ENCODE measurements at places on chromosomes 7 and 10. TPM values are rescaled to one million over a fixed set of nuclear protein-coding genes. Genes with fewer than 3 reads are reported as not detected.

The KNDC1 gene
- total RNA-seq = 30.3 TPM

The HDAC9 gene
- 9.4 TPM for total RNA-seq

DNA sequence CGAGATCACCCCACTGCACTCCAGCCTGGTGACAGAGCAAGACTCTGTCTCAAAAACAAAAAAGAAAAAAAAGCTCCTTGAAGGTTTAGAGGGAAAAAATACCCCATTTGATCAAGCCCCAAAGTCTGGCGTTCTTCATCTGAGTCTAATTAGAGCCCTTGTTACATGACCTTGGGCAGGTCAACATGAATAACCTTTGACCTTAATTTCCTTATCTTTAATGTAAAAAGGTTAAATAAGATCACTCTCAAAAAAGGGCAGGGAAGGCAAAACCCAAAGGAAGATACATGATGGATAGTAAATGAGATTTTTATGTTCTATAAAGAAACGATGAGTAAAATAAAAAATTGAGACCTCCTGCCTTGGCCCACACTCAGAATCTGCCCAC lies 40.3 kb downstream of the SLC37A3 start:
- H3K27ac ChIP-seq = no peak overlapping the region
- no peak for DNase-seq
- no peaks in the 10 kb centered on the region for H3K4me1 ChIP-seq
- no peaks in the 10 kb centered on the region for H3K27me3 ChIP-seq
- peaks cover 4% of the 10 kb centered on the region for H3K36me3 ChIP-seq

The CYP3A7 gene
- total RNA-seq = 1.7 TPM

The TUBB8 gene
- not detected for total RNA-seq

DNA sequence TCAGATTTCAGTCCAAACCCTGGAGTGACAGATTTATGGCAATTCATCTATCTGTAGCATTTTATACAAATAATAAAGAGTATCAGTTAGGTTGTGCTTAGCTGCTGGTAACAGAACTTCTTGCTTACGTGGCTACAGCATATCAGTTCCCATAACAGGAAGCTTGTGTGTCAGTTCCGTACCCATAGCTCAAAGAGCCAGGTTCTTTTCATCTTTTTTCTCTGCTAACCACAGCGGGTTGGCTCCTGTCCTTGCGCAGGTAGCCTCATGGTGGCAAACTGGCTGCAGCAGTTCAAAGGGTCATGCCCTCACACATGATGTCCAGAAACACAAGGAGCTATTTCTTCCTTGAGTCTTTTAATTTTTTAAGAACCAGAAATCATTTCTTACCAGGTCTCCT lies 1041.8 kb downstream of the GATA3 start:
- DNase-seq = no peak
- H3K27me3 ChIP-seq = no peaks in the 10 kb centered on the region
- H3K4me1 ChIP-seq = no peaks in the 10 kb centered on the region
- H3K4me3 ChIP-seq = no peak overlapping the region

The IFIT1B gene
- total RNA-seq = not detected

- no peaks in the 10 kb centered on the region for H3K36me3 ChIP-seq
- H3K4me3 ChIP-seq = no peak overlapping the region
- no peak for DNase-seq
Measured at GRCh38 chr10:48446785-48447184, 140.3 kb downstream of the MAPK8 start.

DNA sequence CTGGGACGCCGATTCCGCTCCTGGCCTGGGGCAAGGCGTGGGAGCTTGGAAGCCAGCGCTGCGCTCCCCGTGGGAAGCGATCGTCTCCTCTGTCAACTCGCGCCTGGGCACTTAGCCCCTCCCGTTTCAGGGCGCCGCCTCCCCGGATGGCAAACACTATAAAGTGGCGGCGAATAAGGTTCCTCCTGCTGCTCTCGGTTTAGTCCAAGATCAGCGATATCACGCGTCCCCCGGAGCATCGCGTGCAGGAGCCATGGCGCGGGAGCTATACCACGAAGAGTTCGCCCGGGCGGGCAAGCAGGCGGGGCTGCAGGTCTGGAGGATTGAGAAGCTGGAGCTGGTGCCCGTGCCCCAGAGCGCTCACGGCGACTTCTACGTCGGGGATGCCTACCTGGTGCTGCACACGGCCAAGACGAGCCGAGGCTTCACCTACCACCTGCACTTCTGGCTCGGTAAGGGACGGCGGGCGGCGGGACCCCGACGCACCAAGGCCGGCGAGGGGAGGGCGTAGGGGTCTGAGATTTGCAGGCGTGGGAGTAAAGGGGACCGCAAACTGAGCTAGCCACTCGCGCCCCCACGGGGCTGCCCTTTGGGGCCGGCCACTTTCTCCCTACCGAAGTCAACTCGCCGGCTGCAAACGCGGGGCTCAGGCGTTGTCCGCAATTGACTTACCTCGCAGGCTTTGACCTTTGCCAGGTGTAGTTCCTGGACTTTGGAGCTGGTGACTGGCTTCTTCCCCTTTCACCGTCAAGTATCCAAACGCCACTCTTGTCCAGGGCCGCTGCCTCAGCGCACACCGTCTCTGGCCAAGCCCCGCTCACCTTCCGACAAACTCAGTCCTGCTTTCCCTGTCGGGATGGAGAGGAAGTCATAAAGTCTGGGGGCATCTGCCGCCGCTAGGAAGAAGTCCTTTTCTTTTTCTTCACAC lies at the start of gene SCIN:
Gene SCIN, plus strand, starts transcription at position 187 of the 928 bp plus-strand sequence. Its CDS starts 67 bp downstream, at position 254.
- DNase-seq = peak; percentile 63
- H3K27ac ChIP-seq = peak within 1 kb of the TSS; percentile 71
- no peaks in the 10 kb centered on the region for H3K27me3 ChIP-seq
- H3K36me3 ChIP-seq = no peaks in the 10 kb centered on the region
- peak within 1 kb of the TSS; percentile 46 for H3K4me3 ChIP-seq

The CYP2C19 gene
- total RNA-seq = not detected

GRCh38 chr7:155709453-155709852 lies 65.0 kb downstream of the RBM33 start:
- H3K36me3 ChIP-seq = peaks cover 84% of the 10 kb centered on the region
- DNase-seq = no peak
- peaks cover 5% of the 10 kb centered on the region for H3K4me1 ChIP-seq

The RNF32 gene
- 3.0 TPM for total RNA-seq

The AGR2 gene
- 21.9 TPM for total RNA-seq

The HOGA1 gene
- 2.7 TPM for total RNA-seq

DNA sequence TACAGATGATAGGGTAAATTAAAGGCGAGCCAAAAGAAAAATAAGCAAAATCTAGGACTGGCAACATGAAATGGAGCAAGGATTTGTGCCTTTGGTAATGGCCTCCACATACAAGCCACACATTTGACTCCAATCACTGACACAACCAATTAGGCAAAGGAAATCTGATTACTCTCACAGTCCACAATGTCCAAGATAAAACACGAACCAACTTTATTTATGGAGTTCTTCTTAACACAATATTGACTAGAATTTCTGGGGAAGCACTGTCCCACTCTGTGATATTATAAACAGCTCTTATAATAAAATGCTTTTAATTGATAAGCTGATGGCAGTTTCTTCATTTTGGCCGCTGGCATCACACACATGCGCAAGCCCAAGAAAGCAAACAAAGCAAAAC lies 334.2 kb downstream of the ABCA13 start:
- no peaks in the 10 kb centered on the region for H3K4me1 ChIP-seq
- H3K4me3 ChIP-seq = no peak overlapping the region
- no peaks in the 10 kb centered on the region for H3K36me3 ChIP-seq
- no peak for DNase-seq
- H3K27ac ChIP-seq = no peak overlapping the region

The PNLIPRP2 gene
- total RNA-seq = not detected

DNA sequence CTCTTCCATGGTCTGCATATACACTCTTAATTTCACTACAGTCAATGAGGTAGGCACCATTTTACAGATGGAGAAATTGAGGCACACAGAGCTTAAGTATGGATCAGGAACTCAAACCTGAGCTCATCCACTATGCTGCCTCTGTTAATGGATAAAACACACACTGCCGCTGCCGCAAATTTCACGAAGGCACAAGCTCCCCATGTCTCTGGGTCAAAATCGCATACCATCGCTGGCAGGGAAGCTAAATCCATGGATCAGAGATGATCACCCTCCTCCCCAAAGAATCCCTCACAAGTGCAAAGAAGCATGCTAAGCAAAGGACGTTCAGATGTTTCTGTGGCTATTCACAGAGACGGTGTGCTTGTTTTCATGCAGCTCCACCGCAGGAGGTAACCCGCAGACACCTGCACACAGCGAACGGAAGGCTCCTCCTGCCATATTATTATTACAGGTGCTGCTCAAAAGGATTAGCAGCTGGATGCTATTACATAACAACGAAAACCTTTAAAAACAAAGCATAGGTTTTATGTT lies 109.3 kb downstream of the UBE2H start:
- H3K4me3 ChIP-seq = no peak overlapping the region
- no peak overlapping the region for H3K27ac ChIP-seq
- H3K4me1 ChIP-seq = peaks cover 30% of the 10 kb centered on the region
- no peak for DNase-seq

The CDC14C gene
- total RNA-seq = not detected

DNA sequence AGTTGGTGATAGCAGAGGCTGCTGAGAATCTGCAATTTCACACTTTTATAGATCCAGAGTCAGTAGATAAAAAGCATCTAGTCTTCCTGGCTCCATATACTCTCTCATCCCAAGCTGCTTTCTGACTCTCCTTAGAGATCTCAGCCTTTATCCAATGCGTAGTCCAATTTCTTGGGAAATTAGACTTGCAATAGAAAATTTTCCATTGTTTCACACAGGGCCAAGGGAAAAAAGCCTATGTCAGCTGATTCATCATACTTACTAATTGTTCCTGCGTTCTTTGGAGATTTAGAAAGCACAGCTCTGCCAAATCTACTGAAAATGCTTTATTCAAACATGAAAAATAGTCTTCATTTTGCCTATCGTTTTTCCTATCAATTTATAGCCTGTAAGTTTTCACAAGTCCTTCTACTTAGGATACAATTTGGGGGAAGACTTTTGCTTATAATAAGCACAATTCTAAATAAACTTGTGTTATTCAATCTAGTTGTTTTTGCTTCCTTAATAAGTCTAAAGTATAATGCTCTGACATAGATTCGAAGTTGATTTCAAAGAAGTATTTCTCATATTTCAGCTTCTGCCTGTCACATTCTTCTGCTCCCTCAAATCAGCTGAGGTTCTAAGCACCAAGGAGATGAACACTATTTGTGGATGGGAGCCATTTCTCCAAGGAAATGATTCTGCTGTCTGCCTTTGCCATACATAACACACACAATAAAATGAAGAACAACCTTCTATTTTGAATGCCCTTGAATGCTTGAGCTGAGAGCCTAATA lies 165.4 kb downstream of the ADAM12 start:
- DNase-seq = no peak
- H3K36me3 ChIP-seq = no peaks in the 10 kb centered on the region
- no peak overlapping the region for H3K27ac ChIP-seq
- no peaks in the 10 kb centered on the region for H3K4me1 ChIP-seq
- no peak overlapping the region for H3K4me3 ChIP-seq

All from upper lobe of left lung (tissue), 6 donors.